ENCODE measurements at places on chromosomes 1 and 21.

- DNase-seq: no peak
These were observed 487.6 kb upstream of the CAMK1G start for GRCh38 chr1:209095627-209096595.

GRCh38 chr1:27598902-27599528 is 4.9 kb downstream of the AHDC1 start:
- DNase-seq: peak; percentile 19

GRCh38 chr1:107976431-107976830 is 11.5 kb upstream of the VAV3 start:
- DNase-seq: no peak

GRCh38 chr1:184493987-184494388 is 107.2 kb downstream of the C1orf21 start:
- DNase-seq: no peak

DNA sequence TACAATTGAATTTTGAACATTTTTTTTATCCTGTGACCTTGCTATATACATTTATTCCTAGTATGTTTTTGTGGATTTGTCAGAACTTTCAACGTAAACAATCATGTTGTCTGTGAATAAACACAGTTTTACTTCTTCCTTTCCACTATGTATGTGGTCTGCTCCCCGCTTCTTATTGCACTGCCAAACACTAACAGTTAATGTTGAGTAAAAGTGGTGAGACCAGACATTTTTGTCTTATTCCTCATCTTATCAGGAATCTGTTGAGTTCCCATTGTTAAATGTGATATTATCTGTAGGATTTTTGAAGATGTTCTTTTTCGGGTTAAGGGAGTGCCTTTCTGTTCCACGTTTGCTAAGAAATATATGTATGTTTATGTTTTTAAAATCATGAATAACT is 45.9 kb downstream of the CAMSAP2 start:
- DNase-seq: no peak

- no peak for DNase-seq
These were observed 96.7 kb upstream of the TMPRSS2 start for GRCh38 chr21:41604583-41605041.

DNA sequence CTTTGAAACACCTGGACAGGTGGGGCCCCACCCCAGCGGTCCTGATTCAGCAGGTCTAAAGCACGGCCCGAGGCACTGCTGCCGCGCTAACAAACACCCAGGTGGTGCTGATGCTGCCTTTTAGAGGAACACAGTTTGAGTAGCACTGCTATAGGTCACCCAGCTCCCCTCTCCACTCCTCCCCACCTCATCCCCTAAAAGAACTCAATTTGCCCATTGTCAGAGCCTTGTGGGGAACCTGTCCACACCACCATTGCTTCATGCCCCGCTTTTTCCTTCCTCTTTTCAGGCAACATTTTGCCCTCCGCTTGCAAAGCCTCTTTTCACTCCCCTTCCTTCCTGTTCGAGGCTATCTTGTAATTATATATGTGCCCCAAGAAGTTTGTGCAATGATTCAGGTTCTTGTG is 26.2 kb upstream of the PADI4 start:
- DNase-seq: no peak

GRCh38 chr1:203130358-203130985 is 2.9 kb downstream of the ADORA1 start:
- DNase-seq: no peak

DNA sequence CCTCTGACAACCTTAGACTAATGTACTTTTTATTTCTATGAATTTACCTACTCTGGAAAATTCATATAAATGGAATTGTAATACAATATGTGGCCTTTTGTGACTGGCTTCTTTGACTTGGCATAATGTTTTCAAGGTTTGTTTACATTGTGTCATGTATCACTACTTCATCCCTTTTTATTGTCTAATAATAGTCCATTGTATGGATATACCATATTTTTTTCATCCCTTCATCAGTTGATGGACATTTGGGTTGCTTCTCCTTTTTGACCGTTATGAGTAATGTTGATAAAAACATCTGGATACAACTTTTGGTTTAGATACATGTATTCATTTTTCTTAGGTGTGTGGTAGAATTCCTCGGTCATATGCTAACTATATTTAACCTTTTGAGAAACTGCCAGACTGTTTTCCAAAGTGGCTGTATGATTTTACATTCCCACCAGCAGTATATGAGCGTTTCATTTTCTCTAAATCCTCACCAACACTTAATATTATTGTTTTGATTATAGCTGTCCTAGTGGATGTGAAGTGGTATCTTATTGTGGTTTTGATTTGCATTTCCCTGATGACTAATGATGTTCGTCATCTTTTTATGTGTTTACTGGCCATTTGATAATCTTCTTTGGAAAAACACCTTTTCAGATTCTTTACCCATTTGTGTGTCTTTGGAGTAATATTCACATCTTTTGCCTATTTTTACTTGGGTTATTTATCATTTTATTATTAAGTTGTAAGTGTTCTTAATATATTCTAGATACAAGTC is 3.5 kb downstream of the RO60 start:
- no peak for DNase-seq

DNA sequence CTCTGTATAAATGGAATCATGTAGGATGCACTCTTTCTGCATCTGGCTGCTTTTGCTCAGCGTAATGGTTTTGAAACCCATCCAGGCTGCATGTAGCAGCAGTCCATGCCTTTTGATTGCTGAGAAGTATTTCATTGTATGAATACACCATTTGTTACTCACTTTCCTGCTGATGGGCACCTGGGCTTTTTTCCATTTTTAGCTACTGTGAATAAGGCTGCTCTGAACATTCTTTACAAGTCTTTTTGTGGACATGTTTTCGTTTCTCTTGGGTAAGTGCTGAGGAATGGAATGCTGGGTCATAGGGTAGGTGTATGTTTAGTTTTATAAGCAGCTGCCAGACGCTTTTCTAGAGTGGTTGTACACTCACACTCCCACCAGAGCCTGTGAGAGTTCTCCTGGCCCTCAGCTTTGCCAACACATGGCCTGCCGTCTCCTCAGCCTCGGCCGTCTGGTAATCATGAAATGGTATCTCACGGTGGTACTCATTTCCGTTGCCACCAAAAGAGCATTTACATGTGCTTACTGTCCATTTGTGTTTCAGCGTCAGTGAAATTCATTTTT is 22.7 kb downstream of the SLX9 start:
- no peak for DNase-seq

DNA sequence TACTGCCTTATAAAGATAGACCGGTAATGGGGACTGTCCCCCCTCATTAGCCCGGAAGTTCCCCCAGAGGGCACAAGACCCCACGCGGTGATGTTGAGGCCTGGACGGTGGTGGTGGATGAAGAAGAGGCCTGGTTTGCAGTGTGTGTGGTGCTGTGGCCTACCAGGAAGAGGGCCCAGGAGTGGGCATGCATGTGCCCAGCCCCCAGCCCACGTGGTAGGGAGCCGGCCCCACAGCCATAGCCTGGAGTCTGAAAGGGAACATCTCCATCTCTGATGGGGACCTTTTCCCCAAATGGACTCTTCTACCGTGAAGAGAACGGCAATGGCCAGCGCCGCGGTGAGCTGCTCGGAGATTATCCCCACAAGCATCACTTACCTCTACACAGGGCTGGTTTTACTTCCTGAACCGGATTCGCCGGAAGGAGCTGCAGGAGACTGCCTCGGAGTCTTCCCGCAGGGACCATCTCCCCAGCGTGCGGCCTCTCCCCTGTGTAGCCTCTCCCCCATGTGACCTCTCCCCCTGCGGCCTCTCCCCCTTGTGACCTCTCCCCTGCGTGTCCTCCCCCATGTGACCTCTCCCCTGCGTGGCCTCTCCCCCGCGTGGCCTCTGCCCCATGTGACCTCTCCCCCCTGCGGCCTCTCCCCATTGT is 20.6 kb downstream of the RRP1 start:
- DNase-seq: no peak

DNA sequence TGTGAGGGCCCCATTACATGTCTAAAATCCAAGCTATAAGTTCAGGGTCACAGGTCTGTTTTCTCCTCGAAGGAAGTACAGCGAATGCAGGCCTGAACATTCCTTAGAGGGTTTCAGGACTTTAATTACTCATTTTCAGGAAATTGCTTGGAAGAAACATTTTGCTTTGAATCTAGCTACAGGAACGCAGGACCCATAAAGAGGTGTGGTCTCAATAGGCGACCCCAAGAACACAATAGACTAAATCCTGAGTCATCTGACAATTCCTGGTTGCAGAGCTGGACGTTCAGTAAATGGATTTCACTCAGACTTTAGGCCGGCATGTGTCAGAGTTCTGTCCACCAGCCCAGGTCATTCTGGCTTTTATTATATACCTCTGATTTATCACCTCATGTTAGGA is 1.0 kb upstream of the ERG start:
- DNase-seq: no peak

DNA sequence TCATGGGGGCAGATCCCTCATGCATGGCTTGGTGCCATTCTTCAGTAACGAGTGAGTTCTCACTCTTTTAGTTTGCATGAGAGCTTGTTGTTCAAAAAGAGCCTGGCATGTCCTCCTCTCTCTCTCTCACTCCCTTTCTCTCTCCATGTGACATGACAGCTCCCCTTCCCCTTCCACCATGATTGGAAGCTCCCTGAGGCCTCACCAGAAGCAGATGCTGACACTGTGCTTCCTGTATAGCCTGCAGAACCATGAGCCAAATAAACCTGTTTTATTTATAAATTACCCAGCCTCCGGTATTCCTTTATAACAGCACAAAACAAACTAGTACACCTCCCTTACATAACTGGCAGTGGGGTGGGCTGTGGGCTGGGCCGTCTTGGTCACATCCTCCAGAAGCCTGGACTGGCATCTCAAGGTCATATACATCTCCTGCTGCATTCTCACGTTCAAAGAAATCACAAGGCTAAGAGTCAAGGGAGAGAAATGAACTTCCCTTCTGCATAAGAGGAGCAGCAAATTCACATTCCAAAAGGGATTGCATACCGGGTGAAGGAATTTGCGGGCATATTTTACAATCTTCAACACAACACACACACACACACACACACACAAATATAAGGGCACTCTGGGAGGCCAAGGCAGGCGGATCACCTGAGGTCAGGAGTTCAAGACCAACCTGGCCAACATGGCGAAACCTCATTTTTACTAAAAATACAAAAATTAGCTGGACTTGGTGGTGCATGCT is 2.3 kb upstream of the CCSAP start:
- no peak for DNase-seq

DNA sequence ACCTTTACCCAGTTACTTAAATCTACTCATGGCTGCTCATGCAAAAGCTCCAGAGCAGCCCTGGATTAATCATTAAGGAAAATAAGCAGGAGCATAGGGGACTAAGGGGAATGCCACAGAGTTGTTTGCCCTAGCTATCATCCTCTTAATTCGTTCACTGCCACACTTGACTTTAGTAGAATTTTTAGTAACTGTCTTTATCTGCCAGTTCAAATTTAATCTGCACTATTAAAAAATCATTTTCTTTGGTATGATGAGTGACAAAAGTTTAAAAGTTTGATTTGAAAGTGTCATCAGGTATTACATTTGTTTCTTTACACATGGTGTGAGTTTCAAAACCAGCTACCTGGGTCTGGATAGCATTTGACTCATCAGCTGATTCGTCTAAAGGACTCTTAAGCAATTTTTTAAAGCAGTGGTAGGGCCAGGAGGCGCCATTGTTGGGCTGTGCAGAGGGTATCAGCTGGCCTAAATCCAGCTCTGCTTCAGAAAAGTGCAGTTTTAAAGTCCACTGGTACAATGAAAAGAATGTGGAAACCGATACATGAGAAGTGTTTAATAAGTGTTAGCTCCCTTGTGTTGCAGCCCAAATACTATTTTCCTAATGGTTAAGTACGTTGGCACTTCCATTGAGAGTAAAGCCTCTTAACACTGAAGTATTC is 69.9 kb upstream of the DR1 start:
- no peak for DNase-seq

GRCh38 chr1:3056641-3057040 is 12.4 kb upstream of the PRDM16 start:
- no peak for DNase-seq

GRCh38 chr1:97599447-97599846 is 321.4 kb downstream of the DPYD start:
- no peak for DNase-seq

DNA sequence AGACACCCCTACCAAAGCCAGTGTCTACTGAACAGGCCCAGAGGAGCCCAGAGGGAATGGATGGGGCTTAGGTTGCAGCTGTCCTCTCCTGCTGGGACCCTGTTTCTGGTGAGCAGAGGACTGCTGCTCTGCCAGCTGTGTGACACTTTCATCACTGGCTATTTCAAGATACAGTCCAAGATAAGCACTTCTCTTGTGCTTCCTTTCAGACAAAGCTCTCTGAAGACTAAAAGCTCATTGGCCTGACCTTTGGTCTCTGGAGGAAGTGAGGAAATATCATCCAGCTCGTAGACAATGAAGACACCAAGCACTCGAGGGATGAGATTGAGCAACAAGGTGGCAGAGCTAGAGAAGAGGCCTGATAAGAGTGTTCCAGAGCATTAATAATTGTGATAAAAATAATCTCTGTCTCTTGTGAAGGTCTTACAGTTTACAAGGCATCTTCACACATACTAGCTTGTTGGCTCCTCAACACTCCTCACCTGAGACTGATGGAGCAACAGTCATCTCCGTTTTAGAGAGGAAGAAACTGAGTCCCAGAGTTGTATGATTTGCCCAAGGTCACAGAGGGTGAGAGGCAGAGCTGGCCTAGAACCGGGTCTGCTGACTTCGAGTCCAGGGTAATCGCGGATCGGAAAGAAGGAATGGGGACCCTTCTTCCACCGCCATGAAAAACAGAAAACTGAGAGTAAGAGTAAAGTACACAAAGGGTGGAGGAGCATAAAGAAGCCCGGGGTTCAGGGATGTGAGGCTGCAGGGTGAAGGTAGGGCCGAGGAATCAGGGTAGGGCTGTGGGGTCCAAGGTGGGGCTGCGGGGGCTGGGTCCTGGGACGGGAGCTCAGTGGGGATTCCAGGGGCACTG is 666 bp downstream of the PAFAH2 start:
- DNase-seq: no peak

DNA sequence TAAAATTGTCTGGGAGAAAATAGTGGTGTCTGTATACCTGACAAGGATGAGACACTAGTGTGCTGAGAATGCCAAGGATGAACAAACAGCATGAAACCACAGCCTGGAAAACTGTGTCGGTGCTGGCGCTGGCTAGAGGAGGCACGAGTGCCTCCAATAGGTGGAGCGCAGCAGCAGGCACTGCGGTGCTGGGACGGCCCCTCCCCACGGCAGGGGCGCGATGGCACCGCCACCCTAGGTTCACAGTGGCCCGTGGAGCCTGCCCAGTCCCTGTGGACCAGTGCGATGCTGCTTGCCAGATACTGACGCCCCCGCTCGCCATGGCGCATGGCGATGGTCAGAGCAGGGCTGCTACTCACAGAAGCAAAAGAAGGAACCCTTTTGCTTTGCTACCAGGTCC is 6.8 kb downstream of the CFAP410 start:
- DNase-seq: no peak

DNA sequence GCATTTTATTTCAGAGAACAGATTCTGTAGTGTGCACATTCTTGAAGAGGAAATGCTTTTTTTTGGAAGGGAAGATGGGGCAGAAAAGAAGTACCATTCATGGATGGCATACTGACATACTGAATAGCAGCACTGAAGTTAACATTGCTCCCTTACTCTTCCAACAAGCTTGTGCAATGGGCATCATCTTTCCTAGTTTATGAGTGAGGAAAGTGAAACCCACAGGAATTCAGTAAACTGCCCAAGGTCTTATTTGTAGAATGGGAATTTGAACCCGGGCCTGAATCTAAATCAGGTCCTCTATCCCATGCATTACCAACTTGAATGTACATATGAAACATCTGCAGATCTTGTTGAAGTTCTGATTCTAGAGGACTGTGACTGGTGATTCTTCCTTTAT is 215.7 kb upstream of the FGGY start:
- no peak for DNase-seq

- DNase-seq: no peak
These were observed 347.9 kb downstream of the LTN1 start for GRCh38 chr21:28644762-28645161.

- no peak for DNase-seq
These were observed 21.9 kb upstream of the GPR157 start for GRCh38 chr1:9150582-9151327.
